T47D (cell line): ENCODE measurements at places on chromosomes 7 and 10.

DNA sequence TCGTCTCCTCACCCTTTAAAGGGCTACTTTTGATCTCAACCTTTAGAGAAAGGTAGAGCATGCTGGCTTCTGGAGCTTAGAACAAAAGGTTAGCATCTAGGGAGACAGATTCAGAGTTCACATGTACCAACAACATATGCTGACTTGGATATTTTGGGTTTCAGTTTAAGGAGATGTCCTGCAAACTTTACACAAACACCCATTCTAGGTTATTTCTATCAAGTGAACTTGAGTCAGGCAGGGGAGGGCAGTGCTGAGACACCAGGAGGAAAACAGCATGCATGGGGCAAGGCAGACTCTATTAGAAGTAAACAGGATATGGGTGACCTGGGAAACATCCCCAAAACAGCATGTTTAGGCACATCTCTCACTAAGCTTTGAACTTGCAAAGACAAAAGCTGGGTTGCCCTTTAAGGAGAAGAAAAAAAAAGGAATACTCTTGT, 43.8 kb downstream of the ARL4A start:
- no peak for DNase-seq

GRCh38 chr7:1533547-1534329, 3.2 kb downstream of the MAFK start:
- no peak for DNase-seq

GRCh38 chr10:107914450-107915214, 750.1 kb upstream of the SORCS1 start:
- DNase-seq, result no peak

DNA sequence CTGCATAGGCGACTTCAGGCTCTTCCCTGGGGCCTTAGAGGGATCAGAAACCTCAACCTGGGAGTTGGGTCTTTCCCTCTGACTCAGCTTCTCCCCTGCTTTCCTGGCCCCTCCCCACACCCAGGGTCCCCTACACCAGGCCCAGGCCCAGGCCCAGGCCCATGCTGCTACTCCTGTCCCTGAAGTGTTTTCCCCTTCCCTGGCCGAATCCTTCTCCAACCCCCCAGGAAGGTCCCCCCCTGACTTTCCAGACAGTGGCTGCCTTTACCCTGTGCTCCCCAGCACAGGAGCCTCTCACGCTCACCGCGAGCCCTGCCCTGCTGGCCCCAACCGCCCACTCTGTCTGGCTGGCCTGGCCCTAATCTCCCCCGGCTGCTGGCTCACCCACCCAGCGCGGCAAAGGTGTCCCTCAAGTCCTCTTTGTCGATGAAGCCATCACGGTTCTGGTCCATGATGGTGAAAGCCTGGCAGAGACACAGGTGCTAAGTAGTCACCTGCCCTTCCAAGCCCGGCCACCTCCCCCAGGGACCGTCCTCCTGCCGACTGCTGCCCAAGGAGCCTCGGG, 6.4 kb downstream of the MYL10 start:
- no peak for DNase-seq

DNA sequence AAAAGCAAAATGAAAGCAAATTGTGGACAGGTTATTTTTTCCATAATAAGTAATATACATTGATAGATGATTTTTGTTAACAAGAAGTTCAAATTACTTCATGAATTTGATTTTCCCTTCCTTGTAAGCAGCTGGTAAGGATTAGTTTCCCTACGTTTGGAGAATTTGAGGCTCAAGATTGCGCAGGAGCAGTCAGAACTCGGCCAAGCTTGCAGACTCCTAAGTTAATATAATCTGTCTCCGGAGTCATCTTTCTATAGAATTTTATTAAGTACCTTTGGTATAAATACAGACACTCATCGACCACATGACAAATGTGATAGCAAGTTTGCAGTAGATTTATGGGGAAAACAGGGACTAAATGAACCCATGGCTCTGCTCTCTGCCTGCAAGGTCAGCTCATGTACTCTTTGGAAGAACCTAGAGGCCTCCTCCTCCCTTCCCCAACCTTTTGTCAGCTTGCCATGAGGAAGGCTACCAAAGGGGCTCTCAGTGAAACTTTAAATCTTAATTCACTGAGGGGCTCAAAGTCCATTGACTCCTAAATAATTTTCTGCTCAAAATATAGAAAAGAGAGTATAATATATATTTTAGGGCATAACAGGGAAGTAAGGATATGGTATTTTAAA, 89.2 kb upstream of the CTTNBP2 start:
- DNase-seq, result no peak

GRCh38 chr10:96794836-96795733, 37.0 kb upstream of the LCOR start:
- no peak for DNase-seq

GRCh38 chr7:30352169-30352568, 67.8 kb downstream of the ZNRF2 start:
- DNase-seq, result no peak

DNA sequence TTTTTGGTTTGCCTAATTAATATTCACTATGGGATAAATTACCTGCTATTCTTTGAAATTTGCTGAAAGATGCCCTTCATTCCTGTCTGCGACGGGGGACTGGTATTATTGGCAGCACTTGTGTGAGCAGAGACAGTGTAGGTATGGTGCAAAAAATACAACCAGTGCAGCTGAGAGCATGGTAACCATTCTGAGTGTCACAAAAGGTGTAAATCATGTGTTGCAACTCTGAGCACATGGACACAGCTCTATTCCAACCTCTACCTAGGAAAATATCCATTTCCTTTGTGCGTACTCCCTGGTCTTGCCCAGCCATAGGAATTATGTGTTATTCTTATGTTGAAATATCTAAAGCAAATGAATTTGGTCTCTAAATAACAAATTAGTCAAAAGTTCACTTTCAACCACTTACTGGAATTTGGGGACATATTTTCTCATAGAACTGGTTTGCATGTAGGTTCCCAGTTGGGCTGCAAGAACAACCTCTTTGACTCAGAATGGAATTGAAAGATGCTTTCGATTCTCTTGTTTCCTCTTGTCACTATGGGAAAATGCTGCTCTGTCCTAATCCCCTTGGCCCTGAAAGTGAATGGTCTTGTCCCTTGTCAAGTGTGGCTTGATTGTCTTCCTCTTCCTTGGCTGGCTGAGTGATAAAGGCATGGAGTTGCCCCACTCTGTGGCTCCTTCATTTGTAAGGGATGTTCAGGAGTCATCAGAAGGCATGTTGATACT, 57.0 kb downstream of the CELF2 start:
- no peak for DNase-seq

DNA sequence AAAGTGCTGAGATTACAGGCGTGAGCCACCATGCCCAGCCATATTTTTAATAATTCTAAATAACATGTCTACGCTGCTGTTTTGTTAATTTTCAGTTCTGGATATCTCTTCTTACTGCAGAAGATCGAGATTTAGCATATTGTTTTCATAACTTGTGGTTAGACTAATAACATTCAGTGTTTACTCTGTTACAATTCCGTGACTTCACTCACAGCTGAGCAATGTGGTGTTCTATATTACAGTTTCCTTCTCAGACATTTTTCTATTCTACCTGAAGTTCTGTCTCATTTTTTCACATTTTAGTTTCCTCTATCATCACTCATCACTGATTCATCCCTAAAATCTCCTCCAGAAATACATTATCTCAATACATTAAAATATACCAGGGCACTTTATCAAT, 10.9 kb downstream of the RNF32 start:
- DNase-seq, result no peak

DNA sequence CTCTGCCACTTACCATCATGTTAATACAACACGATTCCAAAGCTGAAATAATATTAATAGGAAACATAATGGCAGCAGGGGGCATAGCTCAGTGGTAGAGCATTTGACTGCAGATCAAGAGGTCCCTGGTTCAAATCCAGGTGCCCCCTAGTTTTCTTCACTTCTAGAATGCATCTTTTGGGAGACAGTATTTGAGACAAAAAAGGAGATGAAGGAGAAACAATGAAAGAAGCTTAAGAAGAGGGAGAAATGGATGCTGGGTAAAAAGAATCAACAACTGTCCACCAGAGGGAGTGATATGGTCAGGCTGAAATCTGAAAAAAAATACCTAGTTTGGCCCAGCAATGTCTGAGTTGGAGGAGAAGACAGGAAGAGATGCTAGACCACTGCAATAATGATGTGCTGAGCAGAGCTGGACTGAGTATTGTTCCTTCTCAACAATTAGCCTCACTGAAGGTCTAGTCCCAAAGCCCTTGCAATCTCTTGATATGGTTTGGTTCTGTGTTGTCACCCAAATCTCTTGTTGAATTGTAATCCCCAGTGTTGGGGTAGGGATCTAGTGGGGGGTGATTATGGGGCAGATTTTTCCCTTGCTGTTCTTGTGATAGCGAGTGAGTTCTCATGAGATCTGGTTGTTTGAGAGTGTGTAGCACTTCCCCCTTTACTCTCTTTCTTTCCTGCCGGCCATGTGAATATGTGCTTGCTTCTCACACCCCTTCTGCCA, 48.3 kb downstream of the ZNF783 start:
- peak; percentile 71 for DNase-seq

DNA sequence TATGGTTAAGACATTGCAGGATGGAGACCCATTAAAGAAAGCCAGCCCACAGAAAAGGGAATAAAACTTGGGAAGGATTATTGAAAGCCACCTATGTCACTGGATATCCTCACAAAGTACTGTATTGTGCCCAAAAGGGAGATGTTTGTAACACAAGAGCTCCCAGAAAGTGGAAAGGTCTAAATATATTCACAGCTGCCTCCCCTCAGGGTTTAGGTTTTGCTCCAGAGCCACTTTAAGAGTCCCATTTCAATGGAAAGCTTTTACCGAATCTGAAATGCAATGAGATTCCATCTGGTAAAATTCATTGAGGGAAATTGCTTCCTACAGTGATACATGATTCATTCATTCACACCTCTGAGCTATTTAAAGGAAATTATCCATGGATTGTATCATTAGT, 176.4 kb downstream of the XPNPEP1 start:
- DNase-seq, result no peak

DNA sequence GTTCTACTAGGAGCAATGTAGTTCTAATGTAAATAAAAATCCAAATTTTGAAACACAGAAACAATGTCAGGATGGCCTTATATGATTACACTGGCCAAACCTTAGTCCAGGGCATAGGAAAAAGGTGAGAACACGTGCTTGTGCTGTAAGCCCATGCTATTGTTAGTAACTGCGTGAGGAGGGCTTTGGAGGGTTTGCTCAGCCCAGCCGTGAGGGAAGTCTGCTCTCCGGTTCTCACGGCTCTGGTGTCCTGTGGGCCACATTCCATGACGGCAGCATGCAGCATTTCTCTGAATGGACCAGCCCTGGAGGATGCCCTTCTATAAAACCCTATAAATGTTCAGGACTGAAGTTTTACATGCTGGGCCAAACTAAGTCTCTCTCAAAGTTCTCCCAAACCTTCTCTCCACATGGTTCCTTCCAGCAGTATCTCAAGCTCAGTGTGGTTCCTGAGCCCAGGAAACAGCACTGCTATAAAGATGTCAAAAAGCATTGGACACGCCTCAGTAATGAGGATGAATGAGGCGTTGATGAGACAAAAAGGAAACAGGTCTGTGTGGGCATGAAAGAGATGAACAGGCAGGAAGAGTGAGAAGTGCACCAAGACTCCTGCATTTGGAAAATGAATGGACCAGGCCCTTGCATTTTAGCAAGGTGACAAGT, 174.8 kb upstream of the CDCA7L start:
- DNase-seq, result no peak

DNA sequence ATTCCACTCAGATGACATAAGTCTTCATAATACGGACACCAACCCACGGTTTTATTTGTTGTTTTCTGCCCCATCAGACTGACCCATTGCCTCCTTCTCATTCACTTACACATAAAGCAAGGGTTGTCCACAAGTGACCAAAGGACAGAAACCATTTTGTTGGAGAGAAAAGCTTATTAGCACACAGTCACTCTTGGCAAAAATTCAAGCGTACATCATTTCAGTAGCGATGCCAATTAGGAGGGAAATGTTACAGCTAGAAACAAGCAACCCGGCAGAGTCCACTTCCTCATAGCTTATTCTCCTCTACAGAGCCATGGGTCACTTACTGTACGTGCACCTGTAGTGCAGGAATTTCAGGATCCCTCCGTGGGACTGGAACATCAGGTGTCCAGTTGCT, 23.0 kb downstream of the ABLIM1 start:
- DNase-seq, result no peak

GRCh38 chr10:97063271-97063982, 122.3 kb downstream of the SLIT1 start:
- DNase-seq, result no peak

- DNase-seq, result no peak
These were observed 137.6 kb downstream of the ZNF467 start for GRCh38 chr7:149635561-149636329.

DNA sequence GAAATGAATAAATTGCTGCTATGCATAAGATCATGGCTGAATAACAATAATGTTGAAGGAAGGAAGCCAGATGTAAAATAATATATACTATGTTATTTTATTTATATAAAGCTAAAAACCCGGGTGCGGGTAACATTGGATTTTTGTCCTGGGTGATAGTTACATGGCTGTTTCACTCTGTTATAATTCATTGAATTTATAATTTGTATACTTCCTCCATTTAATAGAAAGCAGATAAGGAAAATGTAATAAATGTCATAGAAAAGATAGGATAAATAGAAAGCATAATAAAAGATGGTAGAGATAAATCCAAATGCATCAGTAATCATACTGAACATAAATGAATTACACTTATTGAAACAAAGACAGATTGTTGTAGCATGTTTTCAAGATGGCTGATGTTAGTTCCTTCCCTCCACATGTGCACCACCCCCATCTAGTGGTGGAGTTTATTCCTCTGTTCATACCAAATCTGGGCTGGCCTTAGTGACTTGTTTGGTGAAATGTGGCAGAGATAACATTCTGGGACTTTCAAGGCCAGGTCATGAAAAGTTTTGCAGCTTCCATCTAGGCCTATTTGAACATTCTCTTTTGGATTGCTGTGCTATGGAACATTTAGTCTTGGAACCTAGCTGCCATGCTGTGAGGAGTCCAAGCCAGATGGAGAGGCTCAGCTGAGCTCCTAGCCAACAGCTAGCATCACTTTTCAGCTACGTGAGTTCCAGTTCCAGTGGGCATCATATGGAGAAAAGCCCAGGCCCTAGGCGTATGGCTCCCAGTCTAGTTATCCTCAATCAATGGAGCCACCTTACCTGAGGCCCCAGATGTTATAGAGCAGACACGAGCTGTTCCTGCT, 46.9 kb downstream of the AHCYL2 start:
- peak; percentile 64 for DNase-seq

GRCh38 chr10:115092555-115093285, 445 bp upstream of the ATRNL1 start:
- no peak for DNase-seq

DNA sequence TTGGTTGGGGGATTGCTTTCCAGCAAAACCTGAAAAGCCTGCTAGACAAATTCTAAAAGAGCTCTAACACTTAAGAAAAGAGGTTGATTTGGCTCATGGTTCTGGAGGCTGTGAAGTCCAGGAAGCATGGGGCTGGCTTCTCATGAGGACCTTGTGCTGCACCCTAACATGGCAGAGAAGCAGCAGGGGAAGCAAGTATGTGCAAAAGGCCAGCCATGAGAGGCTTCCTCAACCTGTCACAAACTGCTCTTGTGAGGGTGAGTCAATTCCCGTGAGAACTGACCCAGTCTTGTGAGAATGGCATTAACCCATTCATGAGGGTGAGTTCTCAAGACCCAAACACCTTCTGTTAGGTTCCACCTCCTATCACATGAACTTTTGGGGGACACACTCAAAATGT, 54.3 kb upstream of the IGFBP3 start:
- DNase-seq, result no peak
